ENCODE measurements at places on chromosomes 11 and 22.

- DNase-seq, result no peak
Measured at GRCh38 chr11:45390407-45390806, 104.3 kb upstream of the SYT13 start.

GRCh38 chr11:113384551-113384950 is 3.0 kb upstream of the ANKK1 start:
- no peak for DNase-seq

DNA sequence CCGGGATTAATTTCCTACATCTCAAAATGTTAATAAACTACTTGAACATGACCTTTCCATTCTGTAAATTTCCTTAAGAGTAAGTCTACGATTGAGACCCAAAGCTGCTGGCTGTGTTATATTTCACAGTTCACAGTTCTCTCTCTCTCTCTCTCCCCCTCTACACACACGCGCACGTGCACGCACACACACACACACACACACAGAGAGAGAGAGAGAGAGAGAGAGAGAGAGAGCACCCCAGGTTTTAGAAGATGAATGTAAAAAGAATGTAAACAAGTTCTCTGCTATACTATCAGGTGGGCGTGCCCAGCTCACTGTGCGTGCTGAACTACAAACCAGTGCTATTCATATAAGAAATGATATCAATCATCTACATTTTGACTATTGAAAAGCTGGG is 3.3 kb downstream of the BDNF start:
- DNase-seq, result no peak

GRCh38 chr11:26841818-26842473 is 120.1 kb upstream of the SLC5A12 start:
- DNase-seq, result no peak

- DNase-seq, result no peak
Measured at GRCh38 chr11:45896422-45896984, 10.6 kb downstream of the FREY1 start.

- DNase-seq, result no peak
Measured at GRCh38 chr11:72695354-72695753, 21.1 kb upstream of the PDE2A start.

DNA sequence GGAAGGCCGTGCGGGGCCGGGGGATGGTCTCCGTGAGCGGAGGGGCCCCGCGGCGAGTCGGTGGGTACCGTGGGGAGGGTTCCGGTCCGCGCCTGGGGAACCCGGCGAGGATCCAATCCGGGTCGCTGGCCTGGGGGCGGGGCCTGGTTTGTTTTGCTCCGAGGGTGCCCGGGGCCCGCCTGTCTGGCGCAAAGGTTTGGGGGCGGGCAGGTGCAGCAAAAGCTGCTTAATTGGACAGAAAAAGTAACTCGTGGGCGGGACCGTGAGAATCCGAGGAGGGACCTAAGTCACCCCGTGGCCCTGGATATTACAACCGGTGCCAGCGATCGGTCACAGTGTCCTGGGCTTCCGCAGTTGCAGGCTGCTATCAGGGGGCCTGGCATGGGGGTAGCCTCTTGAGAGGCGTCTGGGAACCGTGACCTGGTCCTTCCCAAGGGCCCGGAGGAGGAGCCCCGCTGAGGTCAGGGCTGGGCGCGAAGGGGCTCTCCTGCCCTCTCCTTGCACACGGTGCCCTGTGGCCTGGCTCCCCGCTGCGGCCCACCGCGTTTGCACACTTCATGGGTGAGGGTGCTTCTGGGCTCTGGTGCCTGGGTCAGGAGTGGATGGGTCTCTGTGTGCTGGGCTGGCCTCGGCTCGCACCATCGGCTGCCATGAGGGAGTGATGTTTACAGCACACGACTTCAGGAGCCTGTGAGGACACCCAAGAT is 1.4 kb downstream of the PNPLA2 start:
- peak; percentile 85 for DNase-seq

GRCh38 chr22:47116426-47117341 is 354.2 kb downstream of the TBC1D22A start:
- no peak for DNase-seq

DNA sequence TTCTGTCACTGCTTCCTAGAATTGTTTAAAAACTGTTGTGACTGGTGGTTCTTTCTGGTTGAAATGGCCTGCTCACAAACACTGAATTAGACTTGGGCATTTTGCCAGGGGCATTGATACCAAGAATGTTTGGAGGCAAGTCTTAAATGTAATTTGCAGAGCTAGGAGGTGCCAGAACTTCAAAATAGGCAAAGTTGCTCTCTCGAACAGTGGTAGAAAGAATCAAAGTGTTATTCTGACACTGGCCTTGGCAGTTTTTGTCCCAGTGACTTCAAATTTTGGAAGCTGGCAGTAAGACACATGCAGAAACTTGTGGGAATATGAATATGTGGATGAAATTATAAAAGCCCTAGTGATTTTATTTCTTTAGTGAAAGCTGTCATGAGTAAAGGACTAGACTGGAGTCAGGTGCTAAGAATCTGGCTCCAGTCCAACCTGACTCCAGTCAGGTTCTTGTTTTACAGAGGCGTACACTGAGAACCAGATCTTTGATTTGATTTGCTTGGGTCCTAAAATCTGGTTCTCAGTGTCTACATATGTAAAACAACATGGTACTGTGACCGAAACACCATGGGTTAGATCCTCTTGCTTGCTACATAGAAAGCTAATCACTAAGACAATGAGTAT is 20.9 kb downstream of the SVIP start:
- DNase-seq, result no peak

DNA sequence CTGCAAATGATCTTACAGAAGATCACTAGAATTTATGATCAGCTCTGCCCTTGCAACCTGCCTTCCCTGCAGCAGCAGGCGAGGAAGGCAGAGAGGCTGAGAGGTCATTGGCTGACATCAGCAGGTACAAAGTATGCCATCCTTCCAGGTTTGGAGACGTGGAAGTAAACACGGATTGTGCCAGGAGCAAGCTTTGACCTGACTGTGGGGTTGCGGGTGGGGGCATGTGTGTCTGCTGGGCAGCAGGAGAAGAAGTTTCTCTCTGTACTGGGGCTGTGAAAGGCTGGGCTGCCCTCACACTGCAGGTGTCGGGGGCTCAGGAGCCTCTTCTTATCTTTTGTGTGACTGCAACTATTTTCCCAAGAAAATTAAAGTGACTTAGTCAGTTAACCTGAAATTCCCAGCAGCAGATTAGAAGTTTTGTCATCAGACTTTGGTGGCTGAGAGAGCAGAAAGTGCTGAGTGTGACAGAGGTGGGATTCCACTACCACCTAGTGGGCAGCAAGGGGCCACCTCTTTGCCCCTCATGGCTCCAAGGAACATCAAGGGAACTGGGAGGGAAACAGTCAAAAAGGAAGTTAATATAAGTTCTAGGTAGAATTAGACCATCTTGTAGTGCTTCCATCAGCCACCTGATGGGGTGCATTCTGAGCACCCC is 565.9 kb downstream of the ETS1 start:
- DNase-seq, result no peak

DNA sequence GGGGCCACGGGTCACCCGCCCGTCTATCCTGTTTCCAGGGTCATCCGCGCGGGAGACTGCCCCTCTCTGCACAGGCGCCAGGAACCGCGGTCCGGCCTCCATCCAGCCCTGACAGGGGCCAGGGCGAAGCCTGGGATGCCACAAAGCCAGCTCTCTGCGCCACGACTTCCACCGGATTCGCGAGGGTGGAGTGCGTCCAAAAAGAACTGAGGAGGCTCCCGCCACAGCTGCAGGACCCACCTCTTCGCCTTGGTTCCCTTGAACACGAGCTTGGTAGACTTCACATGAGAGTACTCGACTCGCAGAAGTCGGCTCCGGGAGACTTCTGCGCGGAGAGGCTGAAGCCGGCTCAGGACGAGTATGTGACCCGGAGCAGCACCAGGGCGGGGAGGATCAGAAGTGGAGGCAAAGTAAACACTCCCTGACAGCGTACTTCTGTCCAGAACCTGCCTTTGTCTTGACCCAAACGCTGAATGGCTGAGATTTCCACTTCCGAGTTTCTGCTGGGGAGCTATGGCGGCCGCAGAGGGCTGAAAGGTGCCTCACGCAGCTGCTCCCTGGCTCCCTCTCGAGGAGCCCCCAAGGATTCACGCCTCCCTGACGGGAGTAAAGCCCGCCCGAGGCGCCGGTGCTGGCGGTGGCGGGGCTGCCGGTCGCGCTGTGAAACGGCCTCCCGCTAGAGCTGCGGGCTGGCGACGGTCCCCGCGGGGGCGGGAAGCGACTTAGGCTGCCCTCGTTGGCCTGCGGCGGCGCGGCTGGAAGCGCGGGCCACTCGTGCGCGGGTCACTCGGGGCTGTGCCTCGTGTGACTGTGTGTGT is 4566.7 kb upstream of the OR11H1 start:
- no peak for DNase-seq

- DNase-seq, result no peak
Measured at GRCh38 chr11:64856382-64857227, 12.2 kb upstream of the CDC42BPG start.

DNA sequence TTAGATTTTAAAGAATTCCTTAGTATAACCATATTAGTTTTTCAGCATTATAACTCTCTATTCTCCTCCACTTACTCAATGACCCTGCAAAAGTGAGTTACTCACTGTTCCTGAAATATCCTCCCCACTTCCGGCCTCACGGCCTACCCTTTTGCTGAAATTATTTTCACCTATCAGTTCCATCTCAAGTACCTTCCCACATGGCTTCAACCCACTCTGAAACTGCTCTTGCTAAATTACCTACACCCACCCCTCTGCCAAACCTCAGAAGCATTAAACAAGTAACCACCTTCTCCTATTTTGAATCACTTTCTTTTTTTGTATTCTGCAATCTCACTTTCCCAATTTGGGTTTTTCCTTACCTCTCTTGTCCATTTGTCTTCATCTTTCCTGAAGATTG is 37.7 kb downstream of the OR5P2 start:
- DNase-seq, result no peak

DNA sequence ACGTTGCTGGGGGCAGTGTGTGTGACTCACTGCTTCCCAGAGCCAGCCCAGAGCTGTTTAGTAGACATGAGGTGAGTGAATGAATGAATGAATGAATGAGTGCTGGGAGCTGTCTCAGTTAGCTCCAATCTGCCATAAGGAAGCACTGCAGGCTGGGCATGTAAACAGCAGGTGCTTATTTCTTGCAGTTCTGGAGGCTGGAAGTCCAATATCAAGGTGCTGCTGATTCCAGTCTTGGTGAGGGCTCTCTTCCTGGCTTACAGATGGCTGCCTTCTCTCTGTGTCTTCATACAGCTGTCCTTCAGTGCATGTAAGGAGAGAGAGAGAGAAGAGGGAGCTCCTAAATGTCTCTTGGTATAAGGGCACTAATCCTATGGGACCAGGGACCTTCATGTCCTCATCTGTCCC is 4.1 kb downstream of the C11orf21 start:
- DNase-seq, result no peak

DNA sequence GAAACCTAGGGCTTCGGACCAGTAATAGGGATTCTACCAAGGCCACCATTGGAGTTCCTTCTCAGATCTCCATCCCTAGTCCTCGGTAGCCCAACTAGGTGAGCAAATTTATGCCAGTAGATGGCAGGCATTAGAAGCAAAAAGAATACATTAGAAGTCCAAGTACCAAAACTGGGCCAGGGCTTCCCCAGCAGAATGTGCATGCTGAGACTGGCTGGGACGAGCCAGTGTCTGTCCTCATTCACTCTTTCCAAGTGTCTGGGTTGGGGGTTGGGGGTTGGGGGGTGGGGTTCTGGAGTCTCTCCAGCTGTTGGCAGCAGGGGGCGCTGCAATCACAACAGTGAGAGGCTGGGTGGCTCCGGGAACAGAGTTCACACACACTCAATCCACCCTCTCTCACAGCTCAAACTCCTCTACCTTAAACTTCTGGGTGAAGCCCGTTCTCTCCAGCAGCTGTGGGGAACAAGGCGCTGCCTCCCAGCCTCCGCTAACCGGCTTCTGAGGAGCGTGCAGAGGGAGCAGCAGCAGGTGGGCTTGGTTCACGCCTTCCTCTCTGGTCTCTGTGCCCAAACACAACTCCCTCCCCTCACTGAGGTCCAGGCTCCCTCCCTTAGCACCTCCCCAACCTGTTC is 57.5 kb downstream of the BTG4 start:
- DNase-seq, result peak; percentile 14

GRCh38 chr22:46443850-46444389 is 93.5 kb downstream of the CELSR1 start:
- DNase-seq, result no peak

- no peak for DNase-seq
Measured at GRCh38 chr22:19884161-19884953, 29.7 kb upstream of the GNB1L start.

DNA sequence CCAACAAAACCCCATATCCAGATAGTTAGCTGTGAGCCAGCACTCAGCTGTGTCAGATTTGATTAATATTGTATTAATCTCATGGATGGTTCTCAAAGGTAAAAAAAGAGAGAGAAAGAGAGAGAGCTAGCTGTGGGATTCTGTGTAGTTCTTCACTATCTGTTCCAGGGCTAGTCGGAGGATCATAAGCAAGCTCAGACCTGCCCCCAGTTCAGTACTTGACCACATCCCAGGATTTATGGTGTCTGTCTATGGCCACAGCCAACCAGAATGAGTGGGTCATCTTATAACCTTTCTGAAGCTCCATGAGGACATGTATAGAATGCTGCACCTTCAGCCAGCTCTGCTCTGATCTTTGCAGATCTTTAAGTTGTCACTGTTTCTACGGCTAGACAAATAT is 13.5 kb upstream of the B3GNT6 start:
- no peak for DNase-seq

GRCh38 chr11:125460275-125460674 is 35.8 kb downstream of the FEZ1 start:
- no peak for DNase-seq

- peak; percentile 22 for DNase-seq
Measured at GRCh38 chr11:85756401-85757200, 54.3 kb downstream of the SYTL2 start.

DNA sequence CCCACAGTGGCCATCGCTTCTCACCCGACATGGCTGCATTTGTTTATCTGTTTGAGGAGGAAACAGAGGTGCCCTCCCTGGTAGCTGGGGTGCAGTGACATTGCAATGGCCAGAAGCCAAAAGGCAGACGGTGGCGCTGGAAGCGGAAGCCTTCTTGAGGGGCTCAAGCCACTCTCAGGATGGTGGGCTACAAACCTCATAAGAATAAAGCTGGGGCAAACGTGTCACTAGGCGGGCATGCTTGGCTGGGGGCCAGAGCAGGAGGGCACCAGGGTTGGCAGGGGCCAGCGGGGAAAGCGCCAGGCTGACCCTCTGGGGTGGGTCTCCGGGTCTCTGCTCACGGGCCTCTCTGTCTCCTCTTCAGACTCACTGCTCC is 12.6 kb downstream of the TNNT3 start:
- DNase-seq, result no peak

GRCh38 chr22:38433871-38434270 is 21.1 kb downstream of the KCNJ4 start:
- no peak for DNase-seq

- DNase-seq, result peak; percentile 83
Measured at GRCh38 chr22:38793721-38794466, at the start of gene DNAL4. Gene DNAL4 (minus strand): TSS chr22:38794143. CDS start chr22:38782731, 11,412 bp downstream.

All from activated CD8-positive, alpha-beta memory T cell treated with anti-CD3 and anti-CD28 coated beads for 4 hours (primary cell).